M059J (cell line): ENCODE measurements at places on chromosomes 12 and 14.

GRCh38 chr12:12147111-12147510, 76.4 kb downstream of the BCL2L14 start:
- no peak for DNase-seq

GRCh38 chr12:110465024-110465423, 3.0 kb downstream of the GPN3 start:
- no peak for DNase-seq

DNA sequence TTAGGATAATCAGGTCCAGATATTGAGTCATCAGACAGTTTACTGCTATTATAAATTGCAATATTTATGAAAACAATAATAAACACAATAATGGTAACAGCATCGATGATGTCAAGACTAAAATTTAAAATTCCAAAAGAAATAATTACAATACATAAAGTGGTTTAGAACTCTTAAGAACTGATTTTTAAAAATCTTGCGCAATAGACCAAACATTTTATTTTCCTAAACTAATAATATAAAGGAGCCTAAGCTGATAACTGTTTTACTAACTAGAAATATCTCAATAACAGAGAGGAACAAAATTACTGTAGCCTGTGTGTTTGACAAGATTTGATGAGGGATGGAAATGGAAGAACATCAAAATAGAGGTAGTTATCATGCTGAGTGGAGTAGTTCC, 93.9 kb upstream of the TRHDE start:
- no peak for DNase-seq

DNA sequence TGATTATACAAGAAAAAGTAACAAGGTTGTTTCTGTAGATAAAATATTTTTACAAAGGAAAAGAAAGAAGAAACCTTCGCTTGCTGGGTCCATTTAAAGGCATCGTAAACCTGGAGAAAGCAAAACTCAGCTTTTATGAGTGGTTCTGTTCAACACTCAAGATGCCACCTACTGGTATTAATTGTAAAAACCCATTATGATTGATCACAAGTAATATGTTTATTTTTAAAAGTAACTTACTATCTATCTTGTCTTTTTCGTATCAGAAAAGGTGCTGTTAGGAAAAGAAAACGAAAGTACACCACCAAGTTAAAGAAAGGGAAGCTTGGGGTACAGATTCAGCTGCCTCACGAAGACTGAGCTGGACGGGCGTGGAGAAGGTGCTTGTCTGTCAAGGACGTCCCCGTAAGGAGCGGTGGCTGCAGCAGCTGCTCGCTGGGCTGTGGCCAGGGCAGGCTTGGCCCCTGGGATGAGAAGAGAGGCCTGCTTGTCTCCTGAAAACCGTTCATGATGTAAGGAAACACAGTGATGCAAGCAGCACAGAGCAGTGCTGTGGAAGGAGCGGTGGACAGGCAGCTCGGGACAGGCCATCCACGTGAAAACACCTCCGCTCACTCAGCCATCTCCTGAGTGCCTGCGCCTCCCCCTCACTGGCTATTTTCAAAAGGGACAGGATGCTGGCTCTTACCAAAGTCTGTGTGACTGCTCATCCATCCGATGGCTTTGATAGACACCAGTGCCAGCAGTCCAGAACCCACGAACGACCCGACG, 25.0 kb downstream of the SLC15A4 start:
- no peak for DNase-seq

DNA sequence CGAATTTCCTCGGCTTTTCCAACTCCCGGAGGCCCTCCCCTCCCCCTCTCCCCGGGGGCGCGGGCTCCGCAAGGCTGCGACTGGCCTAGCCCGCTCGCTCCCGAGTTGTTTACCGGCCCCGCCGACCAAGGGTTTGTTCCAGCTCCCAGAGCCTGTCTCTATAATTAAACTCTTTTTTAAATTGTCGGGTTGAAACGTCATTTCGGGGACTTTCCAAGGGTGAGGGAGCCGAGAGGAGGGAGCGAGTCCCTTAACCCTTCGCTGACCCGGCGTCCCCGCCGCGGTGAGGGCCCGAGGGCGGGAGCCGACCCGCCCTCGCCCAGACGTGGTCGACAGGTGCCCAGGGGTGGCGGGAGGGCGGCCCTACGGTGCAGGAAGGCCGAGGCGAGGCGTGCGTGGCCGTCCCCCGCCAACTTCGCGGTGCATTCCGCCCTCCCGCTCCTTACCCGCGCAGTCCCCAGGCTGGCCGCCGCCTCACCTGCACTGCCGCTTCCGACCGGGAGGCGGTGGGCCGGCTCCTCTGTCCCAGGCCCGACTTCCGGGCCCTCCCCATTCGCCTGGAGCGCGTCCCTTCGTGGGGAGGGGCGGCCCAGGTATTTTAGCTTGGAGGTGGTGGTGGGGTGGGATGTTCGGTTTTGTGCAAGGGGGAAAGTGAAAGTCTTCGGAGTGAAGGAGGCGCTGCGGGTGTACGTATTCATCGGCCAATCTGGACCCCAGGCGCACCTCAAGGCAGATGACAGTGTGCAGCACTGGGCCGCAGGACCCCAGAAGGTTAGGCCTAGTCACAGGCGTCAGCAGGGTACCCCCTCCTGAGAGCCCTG, 2.9 kb upstream of the ZFP36L1 start:
- peak; percentile 88 for DNase-seq

- peak; percentile 92 for DNase-seq
Observed at GRCh38 chr12:107359382-107359781, 266.0 kb upstream of the CRY1 start.

DNA sequence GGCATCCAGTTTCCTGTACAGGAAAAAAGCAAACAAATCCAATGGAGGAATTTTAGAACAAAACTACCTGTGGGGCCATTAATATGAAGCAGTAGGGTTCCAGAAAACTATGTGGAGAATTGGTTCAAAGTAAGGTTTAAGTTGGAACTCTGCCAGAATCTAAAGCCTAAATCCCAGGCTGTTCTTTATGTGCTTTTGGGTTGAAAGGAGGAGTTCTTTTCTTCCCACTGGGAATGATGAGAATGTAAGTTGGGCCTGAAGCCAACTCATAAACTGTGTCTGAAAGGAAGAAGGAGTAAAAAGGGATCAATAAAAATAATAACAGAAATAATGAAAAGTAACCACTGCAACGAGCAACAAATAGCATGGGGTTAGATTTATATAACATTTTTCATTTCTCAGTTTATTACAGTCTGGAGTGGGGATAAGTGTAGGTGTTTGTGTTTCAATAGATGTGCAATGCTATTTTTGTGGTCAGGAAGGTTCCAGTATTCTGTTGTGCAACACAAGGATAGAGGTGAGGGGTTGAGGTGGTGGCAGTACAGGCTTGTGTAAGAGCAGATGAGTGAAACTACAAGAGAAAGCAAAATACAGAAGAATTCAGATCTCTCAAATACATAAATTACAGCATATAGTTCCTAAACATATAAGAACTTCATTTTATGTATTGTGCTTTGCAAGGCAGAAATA, 373.6 kb downstream of the EMP1 start:
- no peak for DNase-seq

- no peak for DNase-seq
Observed at GRCh38 chr12:121455766-121456420, 56.0 kb downstream of the RNF34 start.

GRCh38 chr14:22427771-22428231, 161.2 kb downstream of the DAD1 start:
- DNase-seq = peak; percentile 54

DNA sequence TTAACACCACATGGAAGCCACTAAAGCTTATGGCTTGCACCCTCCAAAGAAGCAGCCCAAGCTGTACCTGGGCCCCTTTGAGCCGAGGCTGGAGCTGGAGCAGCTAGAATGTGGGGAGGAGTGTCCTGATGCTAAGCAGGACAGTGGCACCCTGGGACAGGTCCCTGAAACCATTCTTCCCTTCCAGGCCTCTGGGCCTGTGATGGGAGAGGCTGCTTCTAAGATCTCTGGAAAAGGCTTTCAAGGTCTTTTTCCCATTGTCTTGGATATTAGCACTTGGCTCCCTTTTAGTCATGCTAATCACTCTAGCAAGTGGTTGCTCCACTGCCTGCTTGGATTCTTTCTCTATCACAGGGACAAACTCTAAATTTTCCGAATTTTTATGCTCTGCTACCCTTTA, 40.9 kb downstream of the OSBPL8 start:
- no peak for DNase-seq

DNA sequence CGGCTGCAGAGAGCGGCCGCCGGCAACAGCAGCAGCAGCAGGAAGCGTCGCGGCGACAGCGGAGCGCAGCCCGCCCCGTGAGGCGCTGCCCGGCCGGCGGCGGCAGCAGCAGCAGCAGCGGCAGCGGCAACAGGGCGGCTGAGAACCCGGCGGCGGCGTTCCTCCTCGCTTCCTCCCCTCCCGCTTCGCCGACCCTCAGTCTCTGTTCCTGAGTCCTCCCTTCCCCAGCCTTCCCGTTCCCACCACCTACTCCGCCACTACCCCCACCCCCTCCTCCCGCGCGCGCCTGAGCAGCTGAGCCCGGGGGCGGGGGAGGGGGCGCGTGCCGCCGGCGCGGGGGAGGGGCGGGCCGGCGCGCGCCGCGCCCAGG, 310 bp downstream of the BICDL1 start:
- no peak for DNase-seq

- DNase-seq = peak; percentile 53
Observed at GRCh38 chr14:54026671-54027070, 70.0 kb upstream of the BMP4 start.

DNA sequence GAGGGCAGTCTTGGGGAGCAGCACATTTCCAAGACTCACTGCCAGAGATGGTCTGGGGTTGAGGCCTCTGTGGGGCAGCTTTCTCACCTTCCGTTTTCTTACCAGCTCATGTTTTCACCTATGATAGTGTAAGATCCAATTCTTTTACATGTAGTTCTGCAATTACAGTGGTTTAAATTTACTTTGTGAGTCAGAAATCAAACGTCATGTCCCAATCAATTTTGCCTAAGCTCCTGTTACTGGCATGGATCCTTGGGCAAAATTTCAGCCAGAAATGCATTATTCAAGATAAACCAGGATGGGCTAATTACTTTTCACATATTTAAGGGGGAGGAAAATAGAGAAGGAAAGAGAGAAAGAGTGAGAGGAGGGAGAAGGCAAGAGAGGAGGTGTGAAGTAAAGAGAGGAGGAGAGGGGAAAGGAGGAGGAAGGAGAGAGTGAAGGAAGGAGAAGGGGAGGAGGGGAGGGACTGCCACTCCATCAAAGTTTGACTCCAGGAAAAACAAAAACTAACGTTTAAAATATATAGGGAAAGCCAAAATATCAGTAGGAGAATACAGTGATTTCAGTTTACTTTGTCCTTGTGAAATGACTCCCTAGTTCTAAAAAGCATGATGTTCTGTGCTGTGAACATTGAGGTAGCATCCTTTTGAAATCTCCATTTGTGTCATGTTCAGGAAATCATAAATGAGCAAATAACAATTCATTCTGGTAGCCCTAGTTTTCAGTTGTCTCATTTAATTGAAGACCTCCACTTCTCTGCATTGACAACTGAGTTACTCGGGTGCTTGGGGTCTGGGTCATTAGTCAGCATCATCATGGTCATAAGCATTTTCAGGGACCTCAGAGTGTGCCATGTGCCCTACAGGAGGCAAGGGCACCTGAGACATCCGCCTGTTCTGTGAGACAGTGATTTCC, 3.0 kb downstream of the BMAL2 start:
- DNase-seq = no peak

DNA sequence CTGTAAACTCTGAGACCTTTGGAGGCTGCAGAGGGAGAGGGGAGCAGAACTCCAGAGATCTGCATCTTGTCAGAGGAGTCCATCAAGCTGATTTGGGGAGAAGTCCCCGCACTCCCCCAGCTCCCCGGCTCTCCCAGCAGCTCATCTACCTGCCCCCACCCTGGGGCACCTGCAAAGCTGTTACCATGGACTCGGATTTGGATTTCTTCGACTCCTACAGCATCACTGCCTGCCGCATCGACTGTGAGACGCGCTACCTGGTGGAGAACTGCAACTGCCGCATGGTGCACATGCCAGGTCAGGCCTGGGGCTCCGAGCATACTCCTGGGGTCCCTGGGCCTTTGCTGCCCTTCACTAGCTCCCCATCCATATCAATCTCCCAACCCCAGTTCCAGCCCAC, 6.9 kb upstream of the SMARCD1 start:
- DNase-seq = no peak

DNA sequence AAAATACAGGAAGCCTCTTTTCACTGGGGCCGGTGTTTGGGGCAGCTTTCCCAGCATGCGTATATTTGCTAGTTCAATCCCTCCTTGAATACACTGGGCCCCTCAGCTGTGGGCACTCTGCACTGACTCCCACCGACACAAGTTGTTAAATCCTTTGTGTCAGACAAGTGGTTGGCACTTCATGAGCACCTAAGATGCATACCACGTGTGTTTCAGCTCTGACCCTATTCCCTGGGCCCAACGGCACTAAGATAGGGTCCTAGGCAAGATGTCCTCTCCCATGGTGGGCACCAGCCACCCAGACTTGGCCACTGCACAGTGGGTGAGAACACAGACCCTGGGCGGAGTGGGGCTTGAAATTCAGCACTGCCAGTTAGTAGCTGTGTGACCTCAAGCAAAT, 173.8 kb downstream of the BCL11B start:
- DNase-seq = no peak

- no peak for DNase-seq
Observed at GRCh38 chr12:89539426-89540223, 13.8 kb upstream of the POC1B start.

- DNase-seq = no peak
Observed at GRCh38 chr12:98572010-98572409, 21.5 kb upstream of the SLC25A3 start.

GRCh38 chr12:65590318-65590717, 234.0 kb upstream of the HMGA2 start:
- no peak for DNase-seq

GRCh38 chr12:22828066-22828465, 203.1 kb downstream of the ETNK1 start:
- DNase-seq = no peak

GRCh38 chr14:73262427-73263183, 25.3 kb downstream of the PAPLN start:
- no peak for DNase-seq

DNA sequence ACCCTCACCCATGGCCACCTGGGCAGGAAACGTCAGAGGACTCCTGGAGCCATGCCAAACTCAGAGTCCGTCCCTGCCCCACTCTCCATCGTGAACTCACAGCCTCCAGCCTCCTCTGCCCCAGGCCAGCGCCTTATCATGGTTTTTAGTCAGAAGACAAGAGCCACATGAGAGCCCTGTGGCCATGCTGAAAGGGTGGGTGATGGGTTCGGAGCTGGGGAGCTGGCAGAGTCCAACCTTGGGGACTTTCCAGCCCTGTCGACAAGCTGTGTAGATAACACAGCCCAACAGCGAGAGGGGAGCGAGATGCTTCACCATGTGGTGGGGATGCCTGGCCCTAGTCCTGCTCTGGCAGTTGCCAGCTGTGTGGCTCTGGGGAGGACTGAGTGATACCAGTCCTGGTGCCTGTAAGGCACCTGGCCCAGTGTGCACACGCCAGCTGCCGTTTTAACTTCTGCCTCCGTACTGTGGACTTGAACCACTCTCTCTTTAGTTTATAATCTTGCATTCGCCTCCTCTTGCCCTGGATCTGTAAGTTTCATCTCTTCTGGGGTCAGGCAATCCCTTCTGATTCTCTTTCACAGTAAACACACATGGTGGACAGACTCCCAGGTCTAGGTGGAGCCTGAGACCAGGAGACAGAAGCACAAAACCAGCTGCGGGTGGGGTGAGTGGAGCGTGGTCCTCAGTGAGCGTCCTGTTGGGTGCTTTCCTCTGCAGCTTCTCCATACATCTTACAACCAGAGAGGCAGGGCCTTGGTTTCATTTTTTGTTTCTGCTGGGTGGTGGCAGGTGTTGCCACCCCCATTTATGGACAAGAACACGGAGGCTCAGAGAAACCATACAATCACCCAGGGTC, 55.3 kb downstream of the RIN3 start:
- no peak for DNase-seq
